Renal cortex interstitium (tissue), 15 donors: ENCODE measurements at places on chromosomes 2 and 18.

- DNase-seq, result no peak
These were observed 518.0 kb downstream of the CNTNAP5 start for GRCh38 chr2:124542932-124543640.

- DNase-seq, result no peak
These were observed 251.6 kb downstream of the BCL2 start for GRCh38 chr18:63067939-63068338.

DNA sequence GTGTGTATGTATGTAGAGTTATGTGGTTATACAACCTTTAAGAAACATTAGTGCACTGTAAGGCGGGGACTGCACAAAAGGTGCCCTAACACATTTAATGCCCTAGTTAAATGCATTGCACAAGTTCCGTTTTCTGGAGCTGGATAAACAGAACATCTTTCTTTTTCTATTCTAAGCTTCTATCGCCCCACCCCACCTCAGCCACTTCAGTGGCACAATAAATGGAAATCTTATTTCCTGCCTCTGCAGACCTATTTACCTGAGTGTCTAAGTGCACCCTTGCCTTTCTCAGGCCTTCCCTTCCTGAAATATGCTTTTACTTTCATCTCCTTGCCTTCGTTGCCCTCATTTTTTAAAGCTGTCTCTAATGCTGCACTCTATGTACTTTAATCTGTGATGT lies 123.5 kb downstream of the TANC1 start:
- no peak for DNase-seq

- DNase-seq, result no peak
These were observed 378.9 kb upstream of the HNRNPA3 start for GRCh38 chr2:176833671-176834070.

DNA sequence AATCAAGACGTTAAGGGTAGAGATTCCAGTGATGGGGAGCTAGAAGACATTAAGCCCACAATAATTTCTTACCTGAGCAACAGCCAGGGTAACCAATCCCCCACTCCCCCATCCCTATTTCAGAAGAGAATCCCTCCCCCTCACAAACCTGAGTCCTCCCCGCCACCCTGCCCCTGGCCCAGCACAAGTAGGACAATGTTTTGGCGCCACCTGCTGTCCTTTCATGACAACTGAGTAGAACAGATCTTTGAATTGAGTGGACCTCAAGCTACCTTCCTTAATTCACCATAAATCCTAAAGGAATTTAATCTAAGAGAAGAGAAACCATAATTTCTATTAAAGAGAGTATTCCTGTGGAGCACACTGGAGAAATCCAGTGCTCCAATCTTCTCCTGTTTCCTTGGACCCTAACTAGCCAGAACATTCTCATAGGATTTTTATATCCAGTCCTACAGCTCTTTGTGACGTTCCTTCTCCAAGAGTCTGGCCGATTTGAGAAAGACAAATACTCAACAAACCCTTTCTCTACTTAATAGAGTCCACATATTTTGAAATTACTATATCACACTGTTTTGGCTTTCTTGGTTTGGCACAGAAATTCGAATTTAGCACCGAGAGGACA lies 41.1 kb downstream of the NHEJ1 start:
- no peak for DNase-seq

DNA sequence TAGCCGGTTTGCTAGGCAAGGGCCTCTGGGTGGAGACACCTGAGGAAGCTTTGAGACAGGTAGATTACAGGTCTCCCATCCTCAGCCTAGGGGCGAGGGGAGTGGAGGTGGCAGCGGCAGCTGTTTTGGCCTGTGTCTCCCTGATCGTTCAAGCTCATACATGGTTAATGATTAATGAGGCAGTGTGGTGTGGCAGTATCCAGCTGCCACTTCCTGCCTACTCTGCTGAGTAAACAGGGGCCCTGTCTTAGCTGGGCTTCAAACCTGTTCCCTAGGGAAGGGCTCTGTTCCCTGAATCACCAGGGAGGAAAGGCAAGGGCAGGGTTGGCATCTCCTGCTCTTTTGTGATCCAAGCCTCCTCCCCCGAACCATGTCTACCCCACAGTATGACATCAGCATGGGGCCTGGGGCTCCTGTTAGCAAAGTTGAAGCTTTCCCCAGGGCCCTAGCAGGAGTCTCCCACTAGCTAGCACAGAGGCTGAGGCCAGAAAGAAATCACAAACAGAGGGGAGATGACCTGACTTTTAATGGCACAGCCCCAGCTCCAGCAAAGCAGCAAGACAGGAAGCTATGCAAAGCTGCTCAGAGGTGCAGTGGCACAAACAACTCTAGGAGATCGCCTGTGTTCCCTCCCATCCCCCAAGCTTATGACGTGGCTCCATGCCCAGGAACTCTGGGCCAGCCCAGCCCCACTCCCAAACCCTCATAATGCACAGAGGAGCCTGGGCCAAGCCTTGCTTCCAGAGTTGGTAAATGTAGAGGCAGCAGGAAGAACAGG lies 3.7 kb upstream of the TUBA4B start:
- no peak for DNase-seq

DNA sequence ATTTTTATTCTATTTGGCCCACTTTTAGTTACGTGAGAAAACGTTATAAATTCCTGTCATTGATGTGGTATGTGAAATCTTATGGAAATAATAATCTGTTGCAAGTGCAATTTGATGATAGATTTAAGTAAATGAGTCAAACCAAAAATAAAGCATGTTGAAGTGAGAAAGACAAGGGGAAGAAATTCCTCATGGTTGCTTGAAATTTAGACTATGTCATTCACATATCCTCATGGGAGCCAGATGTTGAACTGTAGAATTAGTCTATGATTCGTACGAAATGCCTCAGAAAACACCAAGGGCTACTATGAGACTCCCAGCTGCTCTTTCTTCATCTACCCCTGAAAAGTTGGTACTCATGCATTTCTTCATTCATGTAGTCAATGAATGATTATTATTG lies 55.7 kb downstream of the KLHL14 start:
- no peak for DNase-seq

- no peak for DNase-seq
These were observed 20.5 kb upstream of the ITGB6 start for GRCh38 chr2:160220545-160221009.

DNA sequence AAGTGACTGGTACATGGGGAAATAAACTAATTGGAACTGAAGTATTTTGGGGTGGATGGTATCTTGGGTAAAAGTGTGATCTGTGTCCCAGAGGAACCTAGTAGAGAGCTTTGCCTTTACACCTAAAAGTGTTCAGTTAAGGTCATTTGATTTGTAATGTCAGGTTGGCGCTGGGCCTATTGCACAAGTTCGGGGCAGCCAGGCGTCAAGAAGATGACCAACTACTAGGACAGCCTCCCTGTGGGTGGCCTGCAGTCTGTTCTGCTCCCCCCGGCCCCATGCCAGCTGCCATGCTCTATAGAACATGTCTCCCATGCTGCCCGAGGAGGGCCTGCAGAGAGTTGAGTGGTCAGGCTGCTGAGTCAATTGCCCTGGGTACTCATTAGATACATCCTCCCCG lies 10.1 kb downstream of the RRM2 start:
- DNase-seq, result no peak

DNA sequence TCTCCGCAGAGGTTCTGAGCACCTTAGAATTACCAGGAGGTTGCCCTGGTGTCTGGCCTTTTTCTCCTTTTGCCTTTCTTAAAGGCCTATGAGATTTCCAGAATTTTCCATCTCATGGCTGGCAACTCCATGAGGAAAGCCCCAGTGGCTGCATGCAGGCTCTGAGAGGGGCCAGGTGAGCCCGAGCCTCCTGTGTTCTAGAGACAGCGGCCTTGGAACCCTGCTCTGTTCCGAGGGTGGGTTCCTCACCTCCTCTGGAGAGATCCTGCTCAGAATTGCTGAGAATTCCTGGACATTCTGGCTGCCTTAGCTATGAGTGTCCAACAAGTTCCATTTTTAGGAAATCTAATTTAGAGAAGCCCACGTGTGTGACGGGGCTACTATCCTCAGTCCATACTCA lies 35.7 kb upstream of the HPCAL1 start:
- DNase-seq, result no peak

DNA sequence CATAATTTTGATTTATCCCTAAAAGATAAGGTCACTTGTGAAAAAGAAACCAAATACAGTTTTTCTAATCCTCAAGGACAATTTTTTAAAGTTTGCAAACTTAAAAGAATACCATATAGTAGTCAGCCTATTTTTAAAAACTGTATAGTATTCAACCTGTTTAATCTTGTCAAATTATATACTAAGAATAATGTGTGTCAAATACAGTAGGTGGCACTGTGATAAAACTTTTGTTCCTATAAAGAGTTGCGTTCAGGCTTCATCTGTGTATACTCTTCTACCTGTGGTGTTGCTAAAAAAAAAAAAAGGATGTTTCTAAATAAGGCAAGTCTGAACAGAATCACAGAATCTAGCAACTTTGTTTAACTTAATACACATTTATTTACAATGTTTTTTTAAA lies 68.6 kb downstream of the CCDC138 start:
- DNase-seq, result no peak
